ENCODE measurements at places on chromosomes 2 and 18. TPM values are rescaled to one million over a fixed set of nuclear protein-coding genes. Genes with fewer than 3 reads are reported as not detected.
A peak's percentile ranks its signal among the peaks of the same experiment; 100 is the strongest.

DNA sequence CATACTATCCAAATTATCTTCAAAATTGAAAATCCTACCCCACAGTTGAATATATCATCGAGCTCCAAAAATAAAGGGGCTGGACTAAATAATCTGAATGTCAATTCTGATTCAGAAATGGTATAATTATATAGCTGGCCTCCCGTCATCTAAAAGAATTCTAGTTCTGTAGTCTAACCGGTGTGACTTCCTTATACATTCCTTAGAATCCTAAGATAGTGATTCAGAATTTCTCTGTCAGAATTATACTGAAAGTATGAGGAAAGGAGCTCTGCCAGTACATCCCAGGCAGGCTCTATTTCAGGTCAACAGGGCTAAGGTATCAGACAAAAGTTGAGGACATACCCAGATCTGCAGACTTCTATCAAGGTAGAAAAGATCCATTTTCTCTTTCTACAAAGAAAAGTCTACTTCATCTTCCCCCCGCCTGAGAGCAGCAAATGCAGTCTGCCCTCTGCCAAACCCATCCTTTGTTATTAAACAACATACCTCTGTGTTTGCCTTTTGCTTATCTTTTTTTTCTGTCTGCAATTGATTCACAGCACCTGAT is 128.5 kb downstream of the METTL4 start:
- no peaks in the 10 kb centered on the region for H3K4me1 ChIP-seq
- H3K27ac ChIP-seq, result no peak overlapping the region
- no peaks in the 10 kb centered on the region for H3K36me3 ChIP-seq
- H3K27me3 ChIP-seq, result no peaks in the 10 kb centered on the region
- H3K4me3 ChIP-seq, result no peak overlapping the region
- no peak for DNase-seq

DNA sequence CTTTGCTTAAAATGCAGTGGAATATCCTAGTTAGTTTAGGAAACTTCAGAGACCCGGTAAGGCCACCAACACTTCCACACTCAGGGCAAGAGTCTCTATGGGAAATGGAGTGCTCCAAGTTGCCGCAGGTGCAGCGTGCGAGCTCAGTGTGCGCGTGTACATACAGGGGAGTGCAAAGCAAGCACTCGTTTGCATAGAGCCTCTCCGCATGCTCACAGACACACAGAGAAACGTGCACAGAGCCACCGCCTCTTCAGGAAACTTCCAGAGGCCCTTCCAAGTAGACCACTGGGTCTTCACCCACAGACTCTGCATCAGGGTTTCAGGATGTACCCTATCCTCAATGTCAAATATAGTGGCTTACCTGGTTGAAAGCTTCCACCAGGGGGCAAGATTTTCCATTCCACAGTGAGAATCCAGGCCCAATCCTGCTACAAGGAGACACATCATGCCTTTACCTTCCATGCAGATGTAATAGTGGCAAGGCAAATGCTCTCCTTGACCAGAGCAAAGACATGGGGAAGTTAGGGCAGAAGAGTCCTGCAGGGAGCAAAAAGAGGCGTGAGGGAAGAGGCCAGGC is 513.0 kb upstream of the MYT1L start:
- no peak overlapping the region for H3K27ac ChIP-seq
- H3K4me3 ChIP-seq, result no peak overlapping the region
- no peaks in the 10 kb centered on the region for H3K36me3 ChIP-seq
- H3K27me3 ChIP-seq, result no peaks in the 10 kb centered on the region
- DNase-seq, result no peak

DNA sequence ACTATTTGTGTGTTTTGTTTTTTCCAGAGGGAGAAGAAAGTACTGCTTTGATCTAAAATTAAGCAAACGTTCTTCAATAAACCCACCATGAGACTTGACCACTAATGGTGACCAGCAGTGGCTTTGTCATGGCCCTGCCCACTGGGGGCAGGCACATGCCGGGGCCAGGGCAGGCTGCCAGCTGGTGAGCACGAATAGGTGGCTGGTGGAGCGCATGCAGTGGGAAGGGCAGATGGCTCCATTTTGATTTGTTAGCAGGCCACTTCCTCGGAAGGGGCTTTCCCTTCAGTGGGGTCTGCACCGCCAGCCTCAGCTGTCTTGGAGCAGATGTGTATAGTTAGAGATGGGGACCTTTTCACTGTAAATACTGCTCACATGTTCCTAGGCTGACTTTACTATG is 277.1 kb downstream of the SOX11 start:
- no peak overlapping the region for H3K4me3 ChIP-seq
- no peak overlapping the region for H3K27ac ChIP-seq
- no peaks in the 10 kb centered on the region for H3K36me3 ChIP-seq
- no peaks in the 10 kb centered on the region for H3K4me1 ChIP-seq

DNA sequence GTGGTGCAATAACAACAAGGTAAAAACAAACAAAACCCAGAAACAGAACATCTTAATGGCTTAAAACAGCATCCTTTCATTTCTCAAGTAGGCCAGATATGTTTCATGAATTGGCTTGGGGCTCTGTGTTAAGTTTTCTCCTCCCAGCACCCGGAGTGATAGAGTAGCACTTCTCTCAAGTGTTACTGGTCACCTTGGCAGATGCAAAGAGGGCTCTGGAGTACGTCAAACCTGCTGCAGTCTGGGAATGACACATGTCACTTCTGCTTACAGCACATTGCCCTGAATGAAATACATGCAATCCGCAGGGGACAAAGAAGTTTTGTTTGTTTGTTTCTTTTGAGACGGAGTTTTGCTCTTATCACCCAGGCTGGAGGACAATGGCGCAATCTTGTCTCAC is 639.3 kb downstream of the CNTNAP5 start:
- DNase-seq, result no peak
- no peak overlapping the region for H3K4me3 ChIP-seq
- no peak overlapping the region for H3K27ac ChIP-seq

DNA sequence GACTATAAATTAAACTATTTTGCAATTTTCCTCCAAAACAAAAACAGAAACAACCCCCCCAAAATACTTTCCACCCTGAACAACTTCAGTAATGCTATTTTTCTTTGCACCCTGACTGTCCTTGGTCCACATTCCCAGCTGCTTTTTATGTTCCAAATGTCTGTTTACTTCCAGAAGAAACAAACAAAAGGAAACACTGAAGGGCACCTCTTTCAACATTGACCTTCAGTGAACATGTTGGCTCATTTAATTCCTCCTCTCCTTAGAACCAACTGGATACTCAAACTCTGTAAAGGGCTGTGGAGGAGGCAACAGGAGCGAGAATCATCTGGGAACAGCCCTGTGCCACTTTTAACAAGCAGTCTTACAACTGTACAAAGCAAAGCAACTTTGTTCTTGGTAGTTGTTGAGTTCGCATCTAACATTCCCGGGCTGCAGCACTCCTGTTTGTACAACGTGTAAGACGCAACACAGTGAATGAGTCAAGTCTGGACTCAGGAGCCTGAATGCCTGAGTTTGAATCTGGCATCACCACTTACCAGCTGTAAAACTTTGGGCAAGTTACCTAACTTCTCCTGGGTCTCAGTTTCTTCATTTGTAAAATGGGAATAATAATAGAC is 111.4 kb upstream of the GATA6 start:
- H3K27ac ChIP-seq, result peak overlapping the region; percentile 3
- no peaks in the 10 kb centered on the region for H3K36me3 ChIP-seq

- H3K27ac ChIP-seq, result no peak overlapping the region
- no peaks in the 10 kb centered on the region for H3K36me3 ChIP-seq
- DNase-seq, result no peak
- no peaks in the 10 kb centered on the region for H3K27me3 ChIP-seq
Measured at GRCh38 chr2:42450136-42450535, 43.6 kb downstream of the KCNG3 start.

- H3K4me3 ChIP-seq, result no peak overlapping the region
- H3K4me1 ChIP-seq, result no peaks in the 10 kb centered on the region
- no peaks in the 10 kb centered on the region for H3K27me3 ChIP-seq
- DNase-seq, result no peak
- H3K27ac ChIP-seq, result no peak overlapping the region
Measured at GRCh38 chr18:11160313-11160712, 10.9 kb upstream of the PIEZO2 start.

DNA sequence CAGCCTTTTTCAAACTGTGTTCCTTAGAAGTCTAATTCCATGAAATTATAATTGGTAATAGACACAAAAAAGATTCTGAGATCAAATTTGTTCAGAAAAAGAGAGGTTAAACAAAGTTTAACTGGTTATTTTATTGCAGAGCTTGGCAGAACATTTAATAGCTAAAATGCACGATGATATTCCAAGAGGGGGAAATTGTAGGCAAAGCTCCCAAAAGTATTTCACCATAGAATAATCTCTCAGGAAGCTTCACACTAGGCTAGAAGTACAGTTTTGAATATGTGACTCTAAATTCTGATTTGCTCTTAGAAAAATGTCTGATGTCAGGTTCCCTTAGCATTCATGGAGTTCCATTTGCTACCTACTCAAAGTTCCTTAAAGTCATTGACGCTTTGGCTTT is 292.4 kb upstream of the SETBP1 start:
- no peaks in the 10 kb centered on the region for H3K27me3 ChIP-seq
- no peak overlapping the region for H3K27ac ChIP-seq
- H3K4me1 ChIP-seq, result no peaks in the 10 kb centered on the region
- DNase-seq, result no peak
- H3K36me3 ChIP-seq, result no peaks in the 10 kb centered on the region

GRCh38 chr2:152464851-152465470 is 130.0 kb downstream of the FMNL2 start:
- DNase-seq, result no peak
- H3K4me3 ChIP-seq, result no peak overlapping the region
- no peaks in the 10 kb centered on the region for H3K4me1 ChIP-seq
- no peak overlapping the region for H3K27ac ChIP-seq
- H3K27me3 ChIP-seq, result no peaks in the 10 kb centered on the region

DNA sequence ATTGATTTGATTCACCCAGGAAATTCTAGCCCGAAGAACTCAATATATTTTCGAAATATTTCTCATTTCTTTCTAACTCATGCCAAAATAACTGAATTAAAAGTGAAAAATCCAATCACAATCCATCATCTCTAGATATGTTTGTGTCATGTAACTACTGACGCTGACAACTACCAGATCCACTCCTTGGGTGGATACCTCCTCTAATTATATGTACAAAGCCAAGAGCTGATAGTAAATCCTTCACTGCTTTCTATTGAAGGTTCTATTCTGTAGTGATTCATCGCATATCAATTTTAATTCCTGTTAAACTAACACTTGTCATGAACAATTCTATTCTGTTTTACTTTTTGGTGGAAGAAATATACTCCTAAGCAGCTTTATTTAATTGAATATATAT is 1056.6 kb upstream of the NXPH2 start:
- H3K27ac ChIP-seq, result no peak overlapping the region
- H3K4me3 ChIP-seq, result no peak overlapping the region
- no peaks in the 10 kb centered on the region for H3K4me1 ChIP-seq

- no peaks in the 10 kb centered on the region for H3K36me3 ChIP-seq
- no peak for DNase-seq
- H3K4me3 ChIP-seq, result no peak overlapping the region
- H3K27ac ChIP-seq, result no peak overlapping the region
Measured at GRCh38 chr2:64678771-64679590, 25.3 kb upstream of the SERTAD2 start.

DNA sequence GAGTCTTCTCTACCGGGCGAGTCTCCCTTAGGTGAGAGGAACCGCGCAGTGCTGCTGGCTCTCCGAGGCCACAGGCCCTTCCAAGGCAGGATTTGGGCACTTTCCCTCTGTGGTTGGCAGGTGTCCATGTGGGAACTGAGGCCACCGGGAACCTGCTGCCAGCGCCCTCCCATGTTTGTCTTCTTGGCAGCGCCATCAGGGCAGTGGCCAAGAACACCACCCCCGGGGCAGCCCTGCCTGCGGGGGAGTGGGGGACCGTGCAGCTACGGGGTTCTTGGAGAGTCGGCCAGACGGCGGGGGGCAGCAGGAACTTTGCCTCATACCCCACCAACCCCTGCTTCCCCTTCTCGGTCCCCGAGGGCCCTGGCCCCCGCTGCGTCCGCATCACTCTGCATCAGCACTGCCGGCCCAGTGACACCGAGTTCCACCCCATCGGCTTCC is 10.0 kb downstream of the CAPN10 start:
- H3K27ac ChIP-seq, result no peak overlapping the region
- no peak overlapping the region for H3K4me3 ChIP-seq
- DNase-seq, result no peak
- H3K27me3 ChIP-seq, result no peaks in the 10 kb centered on the region

- H3K4me1 ChIP-seq, result no peaks in the 10 kb centered on the region
- H3K4me3 ChIP-seq, result no peak overlapping the region
- no peaks in the 10 kb centered on the region for H3K36me3 ChIP-seq
- no peak overlapping the region for H3K27ac ChIP-seq
Measured at GRCh38 chr2:141534666-141535362, 596.0 kb downstream of the LRP1B start.

GRCh38 chr2:150549381-150549780 is 61.9 kb upstream of the RND3 start:
- H3K27me3 ChIP-seq, result no peaks in the 10 kb centered on the region
- DNase-seq, result no peak
- H3K27ac ChIP-seq, result no peak overlapping the region
- no peaks in the 10 kb centered on the region for H3K36me3 ChIP-seq
- H3K4me1 ChIP-seq, result no peaks in the 10 kb centered on the region
- H3K4me3 ChIP-seq, result no peak overlapping the region

- H3K27me3 ChIP-seq, result no peaks in the 10 kb centered on the region
- no peaks in the 10 kb centered on the region for H3K36me3 ChIP-seq
- peaks cover 17% of the 10 kb centered on the region for H3K4me1 ChIP-seq
- DNase-seq, result no peak
- no peak overlapping the region for H3K4me3 ChIP-seq
Measured at GRCh38 chr2:47227532-47228279, 72.6 kb upstream of the STPG4 start.

- H3K27ac ChIP-seq, result no peak overlapping the region
- H3K4me3 ChIP-seq, result no peak overlapping the region
- H3K27me3 ChIP-seq, result no peaks in the 10 kb centered on the region
- DNase-seq, result no peak
- H3K36me3 ChIP-seq, result no peaks in the 10 kb centered on the region
Measured at GRCh38 chr18:70072678-70073077, 125.0 kb upstream of the CD226 start.

GRCh38 chr2:95002498-95002897 is 23.0 kb upstream of the MAL start:
- H3K27ac ChIP-seq, result no peak overlapping the region
- peaks cover 8% of the 10 kb centered on the region for H3K27me3 ChIP-seq
- H3K4me3 ChIP-seq, result no peak overlapping the region
- H3K4me1 ChIP-seq, result no peaks in the 10 kb centered on the region
- H3K36me3 ChIP-seq, result no peaks in the 10 kb centered on the region

The SERPINB11 gene
- total RNA-seq, result not detected

The AGXT gene
- 1.9 TPM for total RNA-seq

The CXCR1 gene
- total RNA-seq, result 0.13 TPM

The ANKRD30B gene
- total RNA-seq, result 0.32 TPM

The HNMT gene
- 82.1 TPM for total RNA-seq

The FNDC4 gene
- total RNA-seq, result 0.64 TPM

The PLA2R1 gene
- 3.2 TPM for total RNA-seq

The SP110 gene
- 10.8 TPM for total RNA-seq

The BABAM2 gene
- 32.2 TPM for total RNA-seq

The TRIM43 gene
- not detected for total RNA-seq

The CYP1B1 gene
- total RNA-seq, result 1.3 TPM

The ABCG5 gene
- total RNA-seq, result 0.29 TPM

The CYRIA gene
- 1.0 TPM for total RNA-seq

The MAL gene
- total RNA-seq, result 3.5 TPM

The COLEC11 gene
- 0.47 TPM for total RNA-seq

The CD207 gene
- total RNA-seq, result 0.21 TPM

The LINC00305 gene
- not detected for total RNA-seq

The DYSF gene
- total RNA-seq, result 2.4 TPM
